ENCODE measurements at places on chromosomes 3 and 15.

GRCh38 chr3:191492601-191493000 lies 31.6 kb downstream of the PYDC2 start:
- DNase-seq, result no peak

- no peak for DNase-seq
Measured at GRCh38 chr3:65318231-65318630, 630.4 kb upstream of the ADAMTS9 start.

DNA sequence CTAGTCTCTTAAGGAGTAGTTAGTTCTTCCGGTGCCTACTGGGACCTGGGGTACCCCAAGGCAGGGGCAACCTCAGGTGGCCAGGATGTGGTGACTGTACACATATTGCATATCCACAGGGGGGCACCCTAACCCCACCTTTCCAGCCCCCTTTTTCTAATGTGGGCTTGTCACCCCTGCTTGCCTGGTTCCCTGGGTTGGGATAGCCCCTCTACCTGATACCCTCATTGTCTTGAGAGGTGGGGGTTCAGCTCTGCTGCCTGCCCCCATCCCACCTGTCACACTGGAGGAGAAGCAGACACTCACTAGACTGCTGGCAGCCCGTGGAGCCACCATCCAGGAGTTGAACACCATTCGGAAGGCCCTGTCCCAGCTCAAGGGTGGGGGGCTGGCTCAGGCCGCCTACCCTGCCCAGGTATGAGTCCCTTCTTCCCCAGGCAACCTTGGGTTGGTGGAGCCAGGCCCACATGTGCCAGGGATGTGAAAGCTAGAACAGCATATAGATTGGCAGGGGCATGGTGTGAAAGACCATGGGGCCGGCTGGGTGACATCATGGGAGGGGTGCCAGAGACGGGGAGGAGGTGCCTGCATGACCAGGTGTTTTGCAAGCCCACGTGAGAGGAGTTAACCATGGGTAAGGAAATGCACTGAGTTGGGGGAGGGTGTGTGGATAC lies 4.0 kb downstream of the GLYCTK start:
- no peak for DNase-seq

GRCh38 chr15:77058468-77058867 lies 12.4 kb downstream of the TSPAN3 start:
- no peak for DNase-seq

DNA sequence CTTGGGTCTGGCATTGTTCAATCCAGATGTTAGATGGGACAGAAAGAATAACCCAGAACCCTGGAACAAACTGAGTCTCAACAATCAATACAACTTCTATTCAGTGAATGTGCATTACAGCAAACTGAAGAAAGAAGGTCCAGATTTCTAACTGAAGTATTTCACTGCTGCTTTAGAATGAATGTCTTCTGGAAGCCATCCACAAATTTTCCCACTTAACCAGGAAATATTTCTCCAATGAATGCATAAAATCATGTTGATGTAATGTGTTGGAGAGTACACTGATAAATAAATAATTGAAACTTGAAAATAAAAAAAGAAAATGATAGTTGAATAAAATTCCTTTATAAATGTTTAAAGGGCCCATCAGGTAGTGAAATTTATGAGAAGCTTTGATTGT lies 658.6 kb downstream of the ZBBX start:
- no peak for DNase-seq

GRCh38 chr15:50607129-50607528 lies 60.7 kb upstream of the USP50 start:
- DNase-seq, result no peak

DNA sequence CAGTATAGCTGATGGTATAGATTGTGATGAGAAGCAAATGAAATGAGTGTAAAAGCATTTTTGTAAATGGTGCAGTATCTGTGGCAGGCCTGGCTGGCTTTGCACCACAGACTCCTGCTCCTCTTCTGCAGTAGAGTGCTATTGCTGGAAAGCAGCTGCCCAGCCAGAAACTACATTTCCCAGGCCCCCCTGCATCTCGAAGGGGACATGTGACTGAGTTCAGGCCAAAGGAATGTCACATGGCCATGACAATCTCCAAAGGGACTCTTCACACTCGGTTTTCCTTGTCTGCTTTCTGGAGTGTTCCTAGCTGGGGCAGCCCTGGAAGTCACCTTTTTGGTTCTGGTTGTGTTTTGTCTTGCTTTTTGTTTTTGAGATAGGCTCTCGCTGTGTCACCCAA lies 277.1 kb downstream of the SUCLG2 start:
- DNase-seq, result no peak

DNA sequence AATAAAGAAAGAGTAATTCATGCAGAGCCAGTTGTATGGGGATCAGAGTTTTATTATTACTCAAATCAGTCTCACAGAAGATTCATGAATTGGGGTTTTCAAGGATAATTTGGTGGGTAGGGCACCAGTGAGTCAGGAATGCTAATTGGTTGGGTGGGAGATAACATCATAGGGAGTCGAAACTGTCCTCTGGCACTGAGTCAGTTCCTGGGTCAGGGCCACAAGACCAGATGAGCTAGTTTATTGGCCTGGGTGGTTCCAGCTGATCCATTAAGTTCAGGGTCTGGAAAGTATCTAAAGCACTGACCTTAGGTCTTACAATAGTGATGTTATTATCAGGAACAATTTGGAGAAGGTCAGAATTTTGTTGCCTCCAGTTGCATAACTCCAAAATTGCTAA lies 998.6 kb upstream of the EPHA6 start:
- no peak for DNase-seq

GRCh38 chr3:101279162-101279561 lies 41.2 kb downstream of the IMPG2 start:
- DNase-seq, result no peak

DNA sequence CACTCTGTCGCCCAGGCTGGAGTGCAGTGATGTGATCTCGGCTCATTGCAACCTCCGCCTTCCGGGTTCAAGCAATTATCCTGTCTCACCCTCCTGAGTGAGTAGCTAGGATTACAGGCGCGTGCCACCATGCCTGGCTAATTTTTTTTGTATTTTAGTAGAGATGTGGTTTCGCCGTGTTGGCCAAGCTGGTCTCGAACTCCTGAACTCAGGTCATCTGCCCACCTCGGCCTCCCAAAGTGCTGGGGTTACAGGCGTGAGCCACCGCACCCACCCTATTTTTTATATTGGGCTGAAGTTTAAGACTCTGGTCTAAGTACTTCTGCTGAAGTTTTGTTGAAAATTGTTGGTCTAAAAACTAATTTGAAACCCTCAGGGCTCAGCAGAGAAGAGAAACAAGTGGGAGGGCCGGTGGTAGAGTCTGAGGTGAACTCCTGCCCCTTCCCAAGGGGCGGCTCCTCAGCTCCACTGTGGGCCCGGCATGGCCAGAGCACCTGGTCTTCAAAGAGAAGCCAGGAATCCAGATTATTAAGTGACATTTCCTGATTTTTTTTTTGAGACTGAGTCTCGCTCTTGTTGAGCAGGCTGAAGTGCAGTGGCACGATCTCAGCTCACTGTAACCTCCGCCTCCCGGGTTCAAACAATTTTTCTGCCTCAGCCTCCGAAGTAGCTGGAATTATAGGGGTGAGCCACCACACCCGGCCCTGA lies 4.0 kb downstream of the HDAC11 start:
- no peak for DNase-seq

DNA sequence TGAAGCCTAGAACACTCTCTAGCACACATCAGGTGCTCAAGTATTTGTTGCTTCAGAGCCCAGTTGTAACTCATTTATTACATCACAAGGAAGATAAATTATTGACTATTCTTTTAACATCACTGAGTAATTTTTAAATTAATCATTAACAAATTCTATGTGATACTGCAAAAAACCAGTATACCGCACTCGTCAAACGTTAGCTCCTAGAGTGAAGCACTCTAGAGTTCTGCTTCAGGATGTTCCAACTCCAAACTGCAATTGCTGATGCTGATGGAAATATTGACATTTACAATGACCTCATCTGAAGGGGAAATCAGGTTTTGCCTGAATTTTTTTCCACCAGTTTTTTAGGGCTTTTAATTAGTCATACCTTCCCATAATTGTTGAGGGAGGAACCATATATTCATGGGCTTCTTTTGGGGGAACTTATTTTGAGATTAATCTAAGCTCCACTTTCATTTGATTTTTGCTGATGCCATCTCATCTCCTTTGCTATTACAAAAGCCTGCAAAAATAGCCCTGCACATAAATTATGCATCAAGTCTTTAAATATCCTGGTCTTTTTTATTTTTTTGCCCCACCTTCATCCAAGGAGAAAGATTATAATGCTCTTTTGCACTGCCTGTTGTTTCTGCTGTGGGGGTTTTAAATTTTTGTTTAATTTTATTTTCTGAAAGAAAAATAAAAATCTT lies 123.0 kb upstream of the STAC start:
- DNase-seq, result no peak

DNA sequence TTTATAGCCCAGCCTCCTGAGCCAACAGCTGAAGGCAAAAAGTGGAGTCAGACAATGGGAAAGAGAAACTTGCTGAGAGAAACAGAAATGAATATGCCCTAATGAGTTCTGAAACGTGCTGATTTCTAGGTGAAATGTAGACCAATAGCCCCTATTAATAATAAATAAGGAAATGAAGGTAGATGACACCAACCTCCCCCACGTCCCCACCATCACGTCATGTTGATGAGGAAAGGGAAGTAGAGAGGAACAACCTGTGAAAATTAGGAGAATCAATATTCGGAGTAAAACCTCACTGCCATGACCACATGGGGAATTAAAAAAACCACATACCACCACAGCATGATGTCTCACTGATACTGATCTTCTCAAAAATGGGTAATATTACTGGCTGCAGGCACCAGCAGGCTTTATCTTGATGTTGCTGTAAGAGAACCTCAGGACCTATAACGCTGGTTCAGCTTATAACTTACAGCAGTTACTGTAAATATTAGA lies 64.0 kb downstream of the KAT2B start:
- DNase-seq, result no peak

DNA sequence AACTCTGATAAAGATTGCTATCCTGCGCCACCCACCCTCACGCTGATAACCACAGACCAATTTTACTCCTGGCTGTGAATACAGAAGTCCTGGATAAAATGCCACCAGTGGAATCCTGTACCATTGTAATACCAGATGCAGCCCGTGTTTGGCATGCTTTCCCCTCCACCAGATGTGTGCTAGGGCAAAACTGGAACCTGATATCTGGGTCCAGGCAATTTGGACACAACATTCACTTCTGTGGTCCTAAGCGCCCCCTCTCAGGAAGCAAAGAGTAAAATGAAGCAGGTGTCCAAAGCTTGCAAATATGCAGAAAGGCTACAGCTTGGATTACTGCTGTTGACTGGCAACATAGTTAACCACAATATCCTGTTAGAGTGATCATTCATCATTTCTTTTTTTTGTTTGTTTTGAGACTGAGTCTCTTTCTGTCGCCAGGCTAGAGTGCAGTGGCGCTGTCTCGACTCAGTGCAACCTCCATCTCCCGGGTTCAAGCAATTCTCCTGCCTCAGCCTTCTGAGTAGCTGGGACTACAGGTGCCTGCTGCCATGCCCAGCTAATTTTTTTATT lies 32.8 kb downstream of the LOXL1 start:
- peak; percentile 80 for DNase-seq

DNA sequence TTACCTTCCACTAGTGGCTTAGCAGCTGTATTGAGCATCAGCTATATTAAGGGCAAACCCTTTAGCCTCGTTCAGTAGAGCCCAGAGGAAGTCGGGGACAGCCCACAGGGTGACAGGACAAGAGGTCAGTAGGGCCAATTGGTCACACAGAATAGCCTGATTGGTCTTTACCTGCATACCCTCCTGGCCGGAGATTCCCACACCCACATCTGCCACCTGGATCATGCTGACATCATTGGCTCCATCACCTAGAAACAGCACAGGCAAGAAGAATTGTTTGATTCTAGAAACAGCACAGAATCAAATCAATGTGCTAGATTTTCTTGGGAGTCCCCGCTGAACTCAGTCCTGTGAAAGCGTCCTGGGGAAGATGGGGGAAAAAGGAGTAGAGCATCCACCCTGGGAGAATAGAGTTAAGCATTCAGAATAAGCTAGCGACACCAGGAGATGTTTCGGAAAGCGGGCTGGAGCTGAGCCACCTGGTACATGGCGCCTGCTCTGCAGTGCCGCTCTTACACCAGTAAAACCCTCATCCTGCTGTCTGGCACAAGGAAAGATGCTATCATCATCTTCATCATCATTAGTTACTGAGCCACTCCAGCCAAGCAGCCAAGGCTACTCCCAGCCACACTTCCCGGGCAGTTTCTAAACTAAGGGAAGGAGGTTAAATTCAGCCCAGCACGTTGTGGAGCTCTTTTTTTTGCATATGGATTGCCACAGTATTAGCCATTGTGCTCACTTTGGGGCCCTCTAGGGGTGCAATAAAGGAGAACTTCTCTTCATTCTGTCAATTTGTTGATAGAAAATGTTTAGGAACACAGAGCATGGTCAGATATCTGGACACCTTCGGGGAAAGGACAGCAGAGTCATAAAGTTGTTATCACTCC lies 171.3 kb downstream of the ATP10A start:
- no peak for DNase-seq

DNA sequence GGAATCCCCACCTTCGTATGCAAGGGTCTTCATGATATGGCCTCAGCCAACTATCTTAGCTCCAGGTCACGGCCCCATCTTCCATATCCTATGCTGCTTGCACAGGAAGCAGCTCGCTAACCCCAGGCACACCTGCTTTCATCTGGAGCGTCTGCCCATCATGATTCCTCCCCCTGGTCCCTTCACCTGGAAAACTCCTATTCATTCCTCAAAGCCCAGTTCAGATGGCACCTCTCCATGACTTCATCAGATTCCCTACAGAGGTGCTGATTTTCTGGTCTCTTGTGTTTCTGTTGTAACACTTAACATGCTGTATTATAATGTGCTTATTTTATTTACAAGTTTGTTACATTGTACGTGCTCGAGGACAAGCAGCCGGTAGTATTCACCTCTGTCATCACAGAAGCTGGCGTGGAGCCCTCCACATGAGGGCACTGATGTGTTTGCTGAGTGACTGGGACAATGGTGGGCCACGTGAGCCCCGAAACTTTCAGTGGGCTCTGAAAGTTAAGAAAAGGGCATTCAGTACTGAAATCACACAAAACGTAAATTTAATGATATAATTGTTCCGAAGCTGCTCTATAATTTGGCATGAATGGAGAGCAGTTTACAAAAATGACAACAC lies 16.2 kb downstream of the MUC20 start:
- DNase-seq, result no peak

DNA sequence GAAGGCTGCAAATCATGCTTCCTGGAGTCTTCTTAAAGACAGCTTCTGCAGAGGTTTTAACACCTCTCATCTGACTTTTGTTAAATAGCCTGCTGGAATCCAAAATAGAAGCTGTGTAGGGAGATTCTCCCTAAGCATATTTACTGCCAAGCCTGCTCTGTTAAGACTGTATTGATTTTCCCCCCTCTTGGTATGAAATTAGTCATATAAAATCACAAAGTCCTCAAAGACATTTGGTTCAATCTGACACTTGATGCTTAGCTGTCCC lies 94.6 kb downstream of the ITPR1 start:
- no peak for DNase-seq

DNA sequence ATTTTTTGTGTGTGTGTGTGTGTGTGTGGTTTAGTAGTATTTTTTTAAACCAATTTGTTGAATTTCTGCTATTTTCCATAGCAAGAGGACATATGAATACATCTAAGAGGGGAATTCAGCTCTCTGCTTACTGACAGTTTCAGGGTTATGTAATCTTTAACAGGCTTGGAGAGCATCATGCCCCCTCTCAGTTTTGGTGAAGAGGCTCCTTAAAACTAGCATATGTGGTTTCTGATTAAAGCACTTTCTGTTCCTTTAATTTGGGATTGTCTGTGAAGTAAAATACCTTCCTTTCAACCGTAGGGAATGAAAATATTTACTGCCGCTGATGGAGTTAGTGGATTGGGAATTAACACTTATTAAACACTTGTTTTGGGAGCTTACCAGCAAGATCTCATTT lies 19.4 kb upstream of the NFKBIZ start:
- no peak for DNase-seq

GRCh38 chr15:65087873-65088642 lies 11.5 kb downstream of the KBTBD13 start:
- DNase-seq, result no peak
